ENCODE measurements at places on chromosomes 2 and 18.

- no peak for DNase-seq
These were observed 2.0 kb downstream of the CSRNP3 start for GRCh38 chr2:165471349-165471950.

DNA sequence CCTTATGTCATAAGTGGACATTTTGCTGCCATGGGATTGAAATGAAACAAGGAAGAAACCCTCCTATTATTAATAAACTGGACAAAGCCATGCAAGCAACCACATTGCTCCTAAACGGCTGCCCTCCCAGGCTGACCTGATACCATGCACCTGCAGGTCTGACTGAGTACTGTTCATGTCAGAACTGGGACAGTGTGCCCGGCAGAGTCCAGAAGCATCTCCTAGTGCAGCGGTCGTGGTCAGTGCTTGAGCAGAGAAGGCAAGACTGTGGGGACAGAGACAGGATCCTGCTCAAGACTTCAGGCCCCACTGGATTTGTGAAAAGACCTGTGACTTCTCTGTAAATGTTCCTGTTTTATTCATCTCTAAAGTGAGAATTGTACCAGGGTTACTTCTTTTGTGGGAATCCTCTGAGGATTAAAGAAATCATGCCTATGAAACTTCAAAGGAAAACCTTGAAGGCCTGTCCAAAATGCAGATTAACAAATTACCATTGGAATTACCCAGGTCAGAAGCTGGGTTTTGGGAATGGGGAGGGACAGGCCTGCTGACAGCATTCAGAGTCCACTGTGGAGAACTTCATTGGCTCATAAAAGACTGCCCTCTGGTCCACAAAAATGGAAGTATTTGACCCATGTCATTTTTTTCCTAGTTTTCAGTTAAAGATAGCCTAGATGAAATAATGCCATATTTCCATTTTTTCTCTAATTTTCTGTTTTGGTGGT is 13.9 kb downstream of the RNF144A start:
- DNase-seq = no peak

DNA sequence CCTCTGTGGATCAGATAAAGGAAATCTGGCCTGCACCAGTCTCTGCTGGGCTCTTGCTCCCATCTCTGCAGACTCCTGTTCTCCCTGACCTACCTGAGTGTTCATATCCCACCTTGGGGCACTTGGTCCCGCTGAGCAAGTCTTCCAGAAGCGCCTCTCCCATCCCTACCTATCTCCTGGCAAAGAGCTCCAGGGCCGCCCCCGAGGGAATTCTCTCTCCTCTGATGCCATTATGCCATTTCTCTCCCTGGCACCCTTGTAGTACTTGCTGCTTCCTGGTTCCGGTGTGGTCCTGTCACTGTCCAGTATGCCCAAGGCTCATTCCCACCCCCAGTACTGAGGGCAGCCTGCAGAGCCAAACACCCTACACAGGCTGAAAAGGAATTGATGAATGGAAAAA is 99.8 kb downstream of the KLHL29 start:
- no peak for DNase-seq

DNA sequence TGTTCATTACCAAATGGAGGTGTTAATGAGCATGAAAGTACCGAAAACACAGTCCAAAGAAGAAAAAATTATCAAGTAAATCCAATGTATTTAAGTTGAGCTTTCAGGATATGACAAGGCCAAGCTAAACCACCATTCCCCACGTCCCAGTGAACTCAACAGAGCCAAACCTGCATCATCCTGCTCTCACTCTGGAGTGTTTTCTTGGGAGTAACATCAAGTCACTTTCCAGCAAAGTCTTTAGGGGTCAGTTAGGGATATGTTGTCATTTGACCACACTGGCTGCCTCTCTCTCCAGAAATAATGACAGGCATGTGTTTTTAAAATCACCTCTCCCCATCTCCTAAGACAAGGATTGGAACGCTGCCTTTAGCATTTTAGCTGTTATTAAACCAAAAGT is 140.5 kb downstream of the SRBD1 start:
- DNase-seq = no peak

GRCh38 chr2:219557791-219558785 is 13.3 kb downstream of the OBSL1 start:
- DNase-seq = no peak

GRCh38 chr2:37602702-37603101 is 68.7 kb downstream of the CDC42EP3 start:
- no peak for DNase-seq

GRCh38 chr18:3230401-3231334 is 10.9 kb upstream of the MYOM1 start:
- DNase-seq = no peak

DNA sequence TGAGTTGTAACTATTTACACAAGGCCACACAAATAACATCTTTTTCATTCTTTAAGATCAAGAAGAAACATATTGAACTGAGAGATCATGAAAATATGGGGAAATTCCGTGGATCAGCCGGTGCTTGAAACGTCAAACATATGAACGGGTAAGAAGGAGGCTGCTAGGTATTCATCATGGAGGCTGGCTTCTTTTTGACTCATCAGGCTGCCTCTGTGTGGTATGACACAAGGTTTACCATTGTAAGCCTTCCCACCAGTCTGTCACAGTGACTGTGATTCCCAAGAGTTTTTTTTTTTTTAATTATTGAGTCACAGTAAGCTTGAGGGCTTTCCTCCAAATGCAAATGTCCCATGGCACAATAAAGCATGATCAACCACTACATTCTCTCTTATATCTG is 506.9 kb downstream of the BCL11A start:
- DNase-seq = no peak

- DNase-seq = no peak
These were observed 185.1 kb upstream of the CNTNAP5 start for GRCh38 chr2:123840016-123840415.

Data from endothelial cell (in vitro differentiated cells).